Activated naive CD4-positive, alpha-beta T cell treated with anti-CD3 and anti-CD28 coated beads for 36 hours (primary cell): ENCODE measurements at places on chromosomes 1 and 21. TPM values are rescaled to one million over a fixed set of nuclear protein-coding genes. Genes with fewer than 3 reads are reported as not detected.

- no peak overlapping the region for H3K27ac ChIP-seq
- H3K36me3 ChIP-seq = no peaks in the 10 kb centered on the region
- peaks cover 6% of the 10 kb centered on the region for H3K4me1 ChIP-seq
- DNase-seq = no peak
- H3K27me3 ChIP-seq = no peaks in the 10 kb centered on the region
- H3K4me3 ChIP-seq = no peak overlapping the region
These were observed 21.9 kb upstream of the XPR1 start for GRCh38 chr1:180609643-180610555.

- H3K27ac ChIP-seq = no peak overlapping the region
- DNase-seq = no peak
- H3K36me3 ChIP-seq = no peaks in the 10 kb centered on the region
- H3K27me3 ChIP-seq = no peaks in the 10 kb centered on the region
- no peak overlapping the region for H3K4me3 ChIP-seq
- H3K4me1 ChIP-seq = no peaks in the 10 kb centered on the region
These were observed 5.3 kb upstream of the TNN start for GRCh38 chr1:175062339-175062738.

- peaks cover 3% of the 10 kb centered on the region for H3K27me3 ChIP-seq
- H3K4me3 ChIP-seq = no peak overlapping the region
- H3K27ac ChIP-seq = no peak overlapping the region
- DNase-seq = no peak
- H3K4me1 ChIP-seq = no peaks in the 10 kb centered on the region
- no peaks in the 10 kb centered on the region for H3K36me3 ChIP-seq
These were observed 170.7 kb downstream of the NR5A2 start for GRCh38 chr1:200198236-200198635.

Gene GBP7
- not detected for total RNA-seq

DNA sequence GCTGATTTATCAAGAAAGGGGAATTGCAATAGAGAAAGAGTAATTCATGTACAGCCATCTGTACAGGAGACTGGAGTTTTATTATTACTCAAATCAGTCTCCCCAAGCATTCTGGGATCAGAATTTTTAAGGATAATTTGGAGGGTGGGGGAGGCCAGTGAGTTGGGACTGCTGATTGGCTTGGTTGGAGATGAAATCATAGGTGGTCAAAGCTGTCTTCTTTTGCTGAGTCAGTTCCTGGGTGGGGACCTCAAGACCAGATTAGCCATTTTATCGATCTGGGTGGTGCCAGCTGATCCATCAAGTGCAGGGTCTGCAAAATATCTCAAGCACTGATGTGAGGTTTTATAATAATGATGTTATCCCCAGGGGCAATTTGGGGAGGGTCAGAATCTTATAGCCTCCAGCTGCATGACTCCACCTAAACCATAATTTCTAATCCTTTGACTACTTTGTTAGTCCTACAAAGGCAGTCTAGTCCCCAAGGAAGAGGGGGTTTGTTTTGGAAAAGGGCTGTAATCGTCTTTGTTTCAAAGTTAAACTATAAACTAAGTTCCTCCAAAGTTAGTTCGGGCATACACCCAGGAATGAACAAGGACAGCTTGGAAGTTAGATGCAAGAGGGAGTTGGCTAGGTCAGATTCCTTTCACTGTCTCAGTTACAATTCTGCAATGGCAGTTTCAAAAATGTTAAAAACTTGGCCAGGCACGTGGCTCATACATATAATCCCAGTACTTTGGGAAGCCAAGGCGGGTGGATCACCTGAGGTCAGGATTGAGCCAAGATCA, 16.9 kb upstream of the RAB3B start:
- H3K36me3 ChIP-seq = no peaks in the 10 kb centered on the region
- no peaks in the 10 kb centered on the region for H3K4me1 ChIP-seq
- no peak overlapping the region for H3K27ac ChIP-seq
- DNase-seq = no peak

DNA sequence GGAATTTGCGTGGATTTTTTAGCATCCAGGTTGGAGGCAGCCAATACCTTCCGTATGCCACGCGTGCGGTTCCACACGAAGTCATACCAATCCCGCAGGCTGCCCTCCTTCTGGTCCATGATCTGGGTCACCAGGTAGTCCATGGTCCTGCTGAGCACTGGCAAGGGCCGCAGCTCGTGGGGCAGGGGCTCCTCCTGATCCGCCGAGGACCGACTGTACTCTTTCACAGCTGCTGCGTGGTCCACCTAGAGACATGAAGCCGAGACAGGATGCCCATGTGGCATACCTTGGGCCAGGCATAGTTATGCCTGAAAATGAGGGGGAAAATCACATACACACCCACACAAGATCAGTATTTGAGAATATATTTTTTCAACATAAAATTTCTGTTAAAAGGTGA, 12.1 kb downstream of the MCM3AP start:
- no peak overlapping the region for H3K27ac ChIP-seq
- no peaks in the 10 kb centered on the region for H3K4me1 ChIP-seq
- peaks cover 43% of the 10 kb centered on the region for H3K36me3 ChIP-seq

DNA sequence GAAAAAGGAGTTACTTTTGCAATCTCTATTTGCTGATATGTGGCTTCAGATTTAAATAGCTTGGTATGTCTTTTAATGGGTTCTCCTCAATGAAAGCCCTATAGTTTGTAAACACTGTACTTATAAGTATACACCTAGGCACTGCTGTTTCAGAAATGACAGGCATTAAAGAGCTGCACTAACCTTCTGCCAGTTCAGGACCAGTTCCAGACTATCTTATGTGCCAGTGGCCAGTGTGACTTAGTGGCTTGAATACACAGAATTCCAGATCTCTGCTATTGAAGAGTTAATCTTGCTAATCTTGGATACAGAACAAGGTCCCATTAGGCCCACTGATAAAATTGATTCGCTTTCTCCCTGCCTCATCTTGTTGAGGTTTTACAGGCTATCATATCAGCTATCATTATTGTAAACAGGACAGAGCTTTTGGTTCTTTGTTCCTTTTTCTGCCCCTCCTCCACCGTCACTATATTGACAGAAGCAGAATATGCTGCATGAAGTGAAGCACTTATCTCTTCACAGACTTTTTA, 337.5 kb downstream of the LRRIQ3 start:
- no peak overlapping the region for H3K4me3 ChIP-seq
- H3K27me3 ChIP-seq = no peaks in the 10 kb centered on the region
- no peak for DNase-seq
- H3K4me1 ChIP-seq = no peaks in the 10 kb centered on the region

Gene FCRLB
- 0.10 TPM for total RNA-seq

DNA sequence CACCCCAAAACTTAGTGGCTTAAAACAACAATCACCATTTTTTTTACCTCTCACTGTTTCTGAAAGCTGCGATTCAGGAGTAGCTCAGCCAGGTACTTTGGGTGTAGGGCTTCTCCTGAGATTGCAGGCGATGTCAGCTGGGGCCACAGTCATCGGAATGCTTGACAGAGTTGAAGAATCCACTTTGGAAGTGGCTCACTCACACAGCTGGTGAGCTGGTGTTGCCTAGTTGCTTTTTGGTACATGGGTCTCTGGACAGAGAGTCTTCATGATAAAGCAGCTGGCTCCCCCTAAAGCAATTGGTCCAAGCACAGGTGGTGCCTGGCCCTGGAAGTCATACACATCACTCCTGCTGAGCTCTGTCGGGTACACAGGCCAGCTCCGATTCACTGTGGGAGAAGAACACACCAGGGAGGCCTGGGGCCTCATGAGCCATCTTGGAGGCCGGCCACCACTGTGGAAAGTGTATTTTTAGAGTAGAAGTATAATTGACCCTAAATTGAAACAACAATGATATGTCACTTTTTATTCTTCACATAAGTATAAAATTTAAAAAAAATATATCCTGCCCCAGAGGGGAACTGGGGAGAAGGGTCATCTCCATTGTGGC, 75.2 kb upstream of the GALNT2 start:
- peaks cover 3% of the 10 kb centered on the region for H3K27me3 ChIP-seq
- no peak overlapping the region for H3K4me3 ChIP-seq
- H3K4me1 ChIP-seq = no peaks in the 10 kb centered on the region
- DNase-seq = no peak

DNA sequence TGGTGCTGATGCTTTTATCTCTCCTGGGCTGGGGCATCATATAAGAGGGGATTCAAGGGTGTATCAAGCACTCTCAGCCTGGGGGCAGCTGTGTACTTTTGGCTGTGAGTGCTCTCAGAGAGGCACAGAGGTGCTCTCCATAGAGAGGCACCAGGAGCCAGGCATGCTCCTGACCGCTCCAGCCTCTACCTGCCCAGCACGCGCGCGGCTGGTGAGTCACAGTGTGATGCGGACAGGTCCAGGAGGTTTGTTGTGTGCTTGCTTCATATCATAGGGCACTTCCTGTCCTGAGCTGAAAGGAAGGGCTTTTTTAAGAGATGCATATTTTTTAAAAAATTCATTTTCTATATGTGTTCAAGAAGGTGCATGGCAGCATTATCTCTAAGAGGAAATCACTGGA, 93.6 kb upstream of the BCAR3 start:
- H3K36me3 ChIP-seq = no peaks in the 10 kb centered on the region
- no peak for DNase-seq
- H3K27me3 ChIP-seq = no peaks in the 10 kb centered on the region
- H3K4me1 ChIP-seq = no peaks in the 10 kb centered on the region
- H3K4me3 ChIP-seq = no peak overlapping the region

- H3K4me3 ChIP-seq = no peak overlapping the region
- no peaks in the 10 kb centered on the region for H3K27me3 ChIP-seq
These were observed 7.0 kb downstream of the KRTCAP2 start for GRCh38 chr1:155166051-155166470.
